ENCODE measurements at places on chromosomes 4 and X.
A peak's percentile ranks its signal among the peaks of the same experiment; 100 is the strongest.

DNA sequence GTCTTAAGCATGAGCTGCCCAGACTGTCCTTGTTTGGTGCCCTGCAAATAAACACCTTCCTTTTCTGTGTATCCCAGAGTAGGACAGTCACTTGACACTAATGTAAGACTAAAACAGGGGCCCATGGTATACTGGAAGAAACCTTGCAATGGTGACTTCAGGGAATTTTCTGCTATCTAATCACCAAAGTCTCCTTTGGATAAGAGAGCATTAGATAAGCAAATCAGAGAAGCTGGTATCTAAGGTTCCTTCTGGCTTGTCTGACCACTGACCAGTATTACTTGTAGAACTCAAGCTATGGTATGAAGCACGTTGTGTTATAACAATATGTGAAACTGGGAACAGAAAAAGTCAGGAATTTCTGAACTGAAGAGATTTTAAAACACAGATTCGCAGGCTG, 173.9 kb downstream of the COL25A1 start:
- no peak for DNase-seq

DNA sequence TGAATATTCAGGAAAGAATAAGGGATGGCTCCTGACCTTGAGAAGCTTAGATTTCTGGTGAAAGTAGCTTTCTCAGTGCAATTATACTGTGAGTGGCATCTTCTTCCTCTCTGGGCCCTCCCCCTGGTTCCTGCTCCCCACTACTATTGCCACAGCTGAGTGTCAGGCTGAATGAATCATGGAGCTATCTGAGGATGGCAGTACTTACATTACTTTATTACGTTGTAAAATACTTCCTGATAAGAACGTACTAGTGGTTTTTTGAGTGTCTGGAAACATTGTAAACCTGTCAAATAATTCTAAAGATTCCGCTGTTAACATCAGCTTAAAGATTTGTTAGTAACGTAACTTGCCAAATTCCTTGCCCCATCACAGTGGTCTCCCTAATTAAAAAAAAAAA, 36.2 kb downstream of the ARHGAP10 start:
- peak; percentile 59 for DNase-seq

DNA sequence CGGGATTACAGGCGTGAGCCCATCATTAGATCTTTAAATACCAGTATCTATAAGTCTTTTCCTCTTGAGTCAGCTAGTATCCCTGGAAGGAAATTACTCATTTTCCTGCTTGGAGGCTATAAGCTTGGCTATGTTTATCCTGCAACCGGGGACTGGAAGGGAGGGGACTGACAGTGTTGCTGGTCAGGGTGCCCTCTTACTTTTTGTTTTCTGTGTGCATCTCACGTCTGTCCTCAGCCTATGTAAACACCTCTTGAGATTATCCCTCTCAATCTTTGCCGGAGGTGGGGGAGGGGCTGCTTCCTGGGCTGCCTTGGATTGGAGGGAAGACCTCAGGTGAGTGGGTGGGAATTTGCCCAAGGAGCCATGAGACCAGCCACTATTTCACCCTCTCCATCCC, 37.0 kb downstream of the HTT start:
- peak; percentile 67 for DNase-seq

- DNase-seq, result no peak
Observed at GRCh38 chrX:124433186-124433585, 86.8 kb downstream of the SH2D1A start.

DNA sequence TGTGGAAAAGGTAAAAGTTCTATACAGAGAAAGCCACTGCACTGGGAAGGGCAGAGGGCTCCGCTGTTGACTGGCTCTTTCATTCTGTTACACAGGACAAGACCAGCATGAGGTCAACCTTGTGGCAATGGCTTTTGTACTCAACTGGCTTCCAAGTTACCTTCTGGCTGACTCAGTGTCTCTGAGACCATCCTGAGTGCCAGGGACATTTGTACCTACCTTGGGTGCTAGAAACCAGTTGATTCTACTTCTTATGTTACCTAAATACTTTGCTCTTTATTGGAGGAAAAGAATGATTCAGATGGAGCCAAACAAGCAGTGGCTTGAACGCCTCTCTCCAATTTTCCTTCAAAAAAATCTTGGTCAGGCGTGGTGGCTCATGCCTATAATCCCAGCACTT, 123.2 kb downstream of the RBM47 start:
- DNase-seq, result no peak

DNA sequence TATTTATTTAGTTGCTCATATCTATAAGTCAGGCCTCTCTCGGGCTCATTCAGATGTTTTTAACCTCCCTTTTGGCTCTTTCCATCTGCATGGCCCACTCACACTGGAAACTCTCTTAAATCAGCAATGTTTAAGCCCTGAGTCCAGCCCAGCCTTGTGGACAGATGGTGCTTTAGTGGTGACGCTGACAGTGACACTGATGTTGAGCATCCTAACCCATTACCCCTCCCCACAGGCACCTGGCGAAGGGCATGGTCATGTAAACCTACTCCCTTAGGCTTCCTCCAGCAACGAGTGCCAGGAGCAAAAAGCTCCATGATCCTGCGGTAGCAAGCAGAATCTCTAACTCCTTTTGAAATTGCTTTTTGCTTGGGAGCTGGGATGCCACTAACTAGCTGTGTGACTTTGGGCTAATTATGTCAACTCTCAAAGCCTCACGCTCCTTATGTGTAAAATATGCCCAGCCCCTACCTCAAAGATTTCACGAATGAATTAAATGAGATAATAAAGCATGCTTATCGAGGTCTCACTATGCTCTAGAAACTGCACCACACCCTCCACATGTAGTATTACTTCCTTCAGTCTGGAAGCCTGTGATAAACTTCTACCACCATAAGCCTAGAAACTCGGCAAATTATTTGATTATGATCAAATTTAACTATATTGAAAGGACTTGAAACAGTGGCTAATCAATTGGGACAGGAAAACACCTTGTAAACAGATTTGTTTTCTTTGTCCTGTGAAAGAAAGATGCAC, 569.4 kb downstream of the BCOR start:
- DNase-seq, result no peak

GRCh38 chr4:96262057-96262456, 422.2 kb downstream of the PDHA2 start:
- DNase-seq, result no peak

- no peak for DNase-seq
Observed at GRCh38 chr4:165612936-165613335, 234.1 kb downstream of the CPE start.

- peak; percentile 33 for DNase-seq
Observed at GRCh38 chrX:24494647-24495075, 29.6 kb downstream of the PDK3 start.

DNA sequence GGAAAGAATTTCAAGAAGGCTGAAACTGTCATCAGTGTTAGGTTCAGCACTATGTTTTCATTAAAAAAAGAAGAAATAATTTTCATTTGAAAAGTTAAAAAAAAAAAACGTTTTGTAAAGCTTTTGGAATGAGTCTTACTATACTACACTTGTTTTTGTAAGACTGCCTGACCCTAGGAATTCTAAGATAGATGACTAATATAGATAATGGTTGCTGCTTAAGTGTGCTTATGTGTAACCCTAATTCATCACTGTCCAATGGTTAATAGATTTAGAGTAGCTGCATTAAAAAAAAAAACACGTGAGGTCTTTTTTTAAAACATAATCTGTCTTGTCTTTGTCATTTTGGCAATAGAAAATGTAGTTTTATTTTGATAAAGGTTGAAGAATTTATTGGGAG, 323.2 kb downstream of the IL1RAPL1 start:
- no peak for DNase-seq

GRCh38 chrX:74902806-74903205, 22.4 kb downstream of the NEXMIF start:
- DNase-seq, result no peak

DNA sequence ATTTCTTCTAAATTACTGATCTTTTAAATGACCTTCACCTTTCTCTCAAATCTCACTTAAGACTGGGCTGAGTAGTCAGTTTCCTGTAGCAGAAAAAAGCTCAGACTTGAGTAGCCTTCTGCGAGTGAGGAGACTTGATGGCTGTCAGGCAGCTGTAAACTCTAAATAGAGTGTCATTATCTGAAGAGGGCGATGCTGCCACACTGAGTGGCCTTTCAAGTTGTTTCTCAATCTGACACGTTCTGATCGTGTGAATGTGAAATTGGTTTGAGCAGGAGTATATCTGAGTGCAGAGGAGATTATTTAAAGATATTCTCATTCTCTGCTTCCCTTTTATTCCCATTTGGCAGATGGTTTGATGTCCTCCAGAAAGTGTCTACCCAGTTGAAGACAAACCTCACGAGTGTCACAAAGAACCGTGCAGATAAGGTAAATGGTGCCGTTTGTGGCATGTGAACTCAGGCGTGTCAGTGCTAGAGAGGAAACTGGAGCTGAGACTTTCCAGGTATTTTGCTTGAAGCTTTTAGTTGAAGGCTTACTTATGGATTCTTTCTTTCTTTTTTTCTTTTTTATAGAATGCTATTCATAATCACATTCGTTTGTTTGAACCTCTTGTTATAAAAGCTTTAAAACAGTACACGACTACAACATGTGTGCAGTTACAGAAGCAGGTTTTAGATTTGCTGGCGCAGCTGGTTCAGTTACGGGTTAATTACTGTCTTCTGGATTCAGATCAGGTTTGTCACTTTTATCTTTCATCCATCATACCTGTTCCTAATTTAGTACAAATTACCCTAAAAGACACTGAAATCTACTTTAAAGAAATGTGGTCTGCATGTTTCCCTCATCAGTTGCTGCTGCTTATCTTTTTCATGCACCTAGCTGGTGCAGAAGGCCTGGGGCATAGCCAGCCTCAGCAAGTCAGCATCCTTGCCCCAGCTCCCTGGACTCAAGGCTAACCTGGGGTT, 74.3 kb upstream of the MSANTD1 start:
- DNase-seq, result no peak

DNA sequence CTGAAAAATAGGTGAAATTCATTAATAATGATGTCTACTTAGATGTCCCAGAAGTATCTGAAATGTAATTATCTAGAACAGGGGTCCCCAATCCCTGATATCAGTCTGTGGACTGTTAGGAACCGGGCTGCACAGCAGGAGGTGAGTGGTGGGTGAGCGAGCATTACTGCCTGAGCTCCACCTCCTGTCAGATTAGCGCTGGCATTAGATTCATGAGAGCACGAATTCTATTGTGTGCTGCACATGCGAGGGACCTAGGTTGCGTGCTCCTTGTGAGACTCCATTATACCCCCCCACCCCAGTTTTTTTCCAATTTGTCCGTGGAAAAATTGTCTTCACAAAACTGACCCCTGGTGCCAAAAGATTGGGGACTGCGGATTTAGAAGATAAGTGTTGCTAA, 458.8 kb downstream of the CCSER1 start:
- no peak for DNase-seq

DNA sequence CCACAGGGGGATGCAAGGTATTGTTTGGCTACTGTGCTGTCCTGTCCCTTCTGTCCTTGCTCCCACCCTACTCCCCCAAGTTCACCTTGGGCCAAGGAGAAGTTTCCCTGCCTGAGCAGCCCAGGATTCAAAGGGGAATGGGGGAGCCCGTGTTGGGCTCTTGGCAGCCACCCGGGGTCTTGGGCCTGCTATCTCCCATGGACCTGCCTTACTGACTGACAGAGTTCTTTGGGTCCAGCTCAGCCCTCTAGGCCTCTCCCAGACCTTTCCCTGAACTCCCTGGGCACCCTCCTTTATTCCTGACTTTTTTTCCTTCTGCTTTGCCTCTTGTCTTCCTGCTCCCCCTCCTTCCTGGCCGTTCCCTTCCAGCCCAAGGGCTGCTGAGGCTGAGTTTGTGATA, 67.4 kb downstream of the STARD8 start:
- no peak for DNase-seq

GRCh38 chrX:125405339-125405738, 85.7 kb downstream of the TEX13C start:
- no peak for DNase-seq

DNA sequence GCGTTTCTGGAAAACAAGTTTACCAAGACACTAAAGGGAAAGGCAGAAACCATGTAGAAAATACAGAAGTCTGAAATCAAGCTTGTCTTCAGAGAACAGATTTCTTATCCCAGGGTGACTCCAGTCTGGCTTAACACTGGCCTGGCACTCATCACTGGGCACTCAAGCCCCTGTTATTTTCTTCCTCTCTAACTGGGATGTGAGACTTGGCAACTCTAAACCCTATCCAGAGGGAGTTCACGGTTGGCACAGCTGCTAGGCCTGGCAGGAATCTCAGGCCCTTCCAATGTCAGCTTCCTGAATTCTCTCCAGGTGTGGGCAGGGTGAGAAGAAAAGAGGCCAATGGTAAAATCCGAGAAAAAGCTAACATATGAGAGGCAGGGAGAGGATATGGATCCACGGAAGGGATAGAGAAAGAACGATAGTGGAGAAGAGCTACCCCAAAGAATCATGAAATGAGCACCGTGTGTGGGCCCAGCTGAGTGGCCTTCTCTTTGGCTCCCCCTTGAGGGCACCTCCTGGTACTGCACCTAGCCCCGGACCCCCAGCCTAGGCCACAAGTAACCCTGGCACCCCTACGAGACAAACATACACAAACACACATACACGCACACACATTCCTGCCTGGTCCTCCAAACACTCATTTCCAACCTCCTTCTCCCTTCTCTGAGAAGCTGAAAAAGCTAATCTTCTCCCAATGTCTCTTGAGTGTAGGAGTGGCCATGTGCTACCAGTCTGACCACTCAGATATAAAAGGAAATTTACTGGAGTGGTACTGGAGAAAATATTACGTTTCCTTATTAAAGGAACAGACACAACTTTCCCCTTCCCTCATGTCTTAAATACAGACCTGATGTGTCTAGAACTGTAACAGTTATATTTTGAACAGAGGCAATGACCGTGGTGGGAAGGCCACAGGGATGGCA, 16.6 kb upstream of the PTCHD1 start:
- no peak for DNase-seq

GRCh38 chr4:1045193-1045594, 33.8 kb downstream of the FGFRL1 start:
- DNase-seq, result no peak

- no peak for DNase-seq
Observed at GRCh38 chrX:55452833-55453124, 852 bp downstream of the MAGEH1 start.

- DNase-seq, result no peak
Observed at GRCh38 chr4:21699446-21699845, 249.1 kb downstream of the KCNIP4 start.

DNA sequence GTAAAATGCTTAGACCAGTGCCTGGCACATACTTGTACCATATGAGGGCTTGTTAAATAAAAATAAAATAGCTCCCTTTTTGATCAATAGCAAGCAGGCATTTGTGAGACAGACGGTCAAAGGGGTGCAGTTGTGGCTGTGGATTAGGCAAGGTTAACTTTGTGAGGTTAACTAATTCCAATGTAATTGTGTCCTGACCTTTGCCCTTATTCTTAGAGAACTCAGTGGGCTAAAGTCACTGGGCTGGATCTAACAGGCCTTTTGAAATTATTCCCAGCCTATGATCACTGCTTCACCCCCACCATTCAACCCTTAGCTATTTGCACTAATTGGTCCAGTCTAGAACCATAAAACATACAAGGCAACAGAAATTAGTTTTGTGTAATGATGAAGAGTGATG, 166.4 kb downstream of the MID1 start:
- no peak for DNase-seq

- DNase-seq, result no peak
Observed at GRCh38 chrX:38616904-38617303, 55.6 kb downstream of the TSPAN7 start.

GRCh38 chr4:168573870-168574269, 77.0 kb downstream of the PALLD start:
- DNase-seq, result no peak
